ENCODE measurements at places on chromosomes 6 and 20.

DNA sequence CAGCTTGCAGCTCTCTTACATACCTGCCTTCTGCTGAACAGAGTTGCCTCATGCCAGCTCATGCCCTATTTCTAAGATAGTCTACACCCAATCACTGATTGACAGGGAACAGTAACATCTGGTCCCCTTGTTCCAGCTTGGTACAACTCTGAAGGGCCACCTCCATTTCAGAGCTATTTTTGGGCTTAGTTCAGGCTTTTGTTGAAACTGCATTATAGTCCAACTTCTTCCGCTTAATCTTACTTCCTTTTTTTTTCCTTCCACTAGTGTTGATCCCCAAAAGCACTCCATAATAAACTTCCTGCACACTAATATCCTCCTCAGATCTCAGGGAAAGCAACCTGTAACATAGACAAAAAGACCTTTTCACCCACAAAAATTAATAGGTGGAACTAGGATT lies 65.7 kb upstream of the TNFRSF21 start:
- no peak for DNase-seq

GRCh38 chr20:60304026-60304590 lies 345.9 kb downstream of the CDH26 start:
- DNase-seq: no peak

DNA sequence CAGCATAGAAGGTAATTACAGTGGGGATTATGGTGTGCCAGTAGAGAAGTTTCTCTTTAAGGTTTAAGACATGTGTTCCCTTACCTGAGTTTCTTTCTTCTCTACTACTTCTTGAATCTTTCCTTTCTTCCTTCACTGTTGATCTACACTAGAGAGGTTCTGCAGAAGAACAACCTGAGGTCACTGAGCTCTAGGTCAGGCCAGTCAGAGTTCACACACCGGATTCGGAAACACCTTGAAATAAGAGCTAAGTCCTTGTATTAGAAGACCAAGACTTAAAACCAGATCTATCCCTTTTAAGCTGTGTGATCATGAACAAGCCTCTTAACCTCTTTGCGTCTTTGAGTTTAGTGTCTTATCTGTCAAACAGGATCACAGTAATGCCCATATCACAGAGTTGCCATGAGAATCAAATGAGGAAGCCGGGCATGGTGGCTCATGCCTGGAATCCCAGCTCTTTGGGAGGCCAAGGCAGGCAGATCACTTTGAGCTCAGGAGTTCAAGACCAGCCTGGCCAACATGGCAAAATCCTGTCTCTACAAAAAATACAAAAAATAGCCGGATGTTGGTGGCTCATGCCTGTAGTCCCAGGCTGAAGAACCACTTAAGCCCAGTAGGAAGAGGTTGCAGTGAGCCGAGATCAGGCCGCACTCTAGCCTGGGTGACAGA lies 22.0 kb upstream of the TGM3 start:
- no peak for DNase-seq

DNA sequence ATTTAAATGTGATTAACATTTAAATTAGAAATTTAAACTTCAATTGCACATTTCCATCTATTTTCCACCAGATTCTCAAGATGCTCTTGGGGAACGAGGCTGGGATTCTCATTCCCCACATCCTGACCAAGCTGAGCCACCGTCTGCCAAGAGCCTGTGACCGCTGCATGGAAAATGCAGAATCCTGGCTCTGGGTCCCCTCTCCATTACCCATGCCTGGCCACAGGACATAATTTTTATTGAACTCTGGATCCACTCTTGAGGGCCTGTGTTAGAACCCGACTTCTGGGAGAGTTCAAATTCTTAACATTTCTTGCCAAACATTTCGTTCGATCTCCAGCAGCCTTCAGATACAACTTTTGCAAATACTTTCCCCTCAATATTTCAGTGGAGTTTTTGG lies 201.6 kb upstream of the SNX9 start:
- DNase-seq: no peak

DNA sequence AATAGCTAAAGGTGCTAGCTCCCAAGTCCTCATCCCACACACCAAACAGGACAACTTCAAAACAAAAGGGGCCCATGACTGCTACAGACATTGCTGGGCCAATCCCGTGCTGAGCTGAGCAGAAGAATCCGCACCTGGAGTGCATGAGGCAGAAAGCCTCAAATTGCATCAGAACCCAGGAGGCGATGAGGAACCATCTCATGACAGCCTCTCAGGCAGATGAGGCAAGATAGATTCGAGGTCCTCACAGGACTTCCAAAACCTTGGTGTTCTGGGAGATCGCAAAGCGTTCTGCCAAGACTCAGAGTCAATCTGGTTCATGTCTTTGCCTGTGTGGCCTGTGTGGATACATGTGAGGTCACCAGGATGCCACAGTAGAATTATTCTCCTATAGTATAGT lies 32.8 kb upstream of the SSTR4 start:
- DNase-seq: no peak

DNA sequence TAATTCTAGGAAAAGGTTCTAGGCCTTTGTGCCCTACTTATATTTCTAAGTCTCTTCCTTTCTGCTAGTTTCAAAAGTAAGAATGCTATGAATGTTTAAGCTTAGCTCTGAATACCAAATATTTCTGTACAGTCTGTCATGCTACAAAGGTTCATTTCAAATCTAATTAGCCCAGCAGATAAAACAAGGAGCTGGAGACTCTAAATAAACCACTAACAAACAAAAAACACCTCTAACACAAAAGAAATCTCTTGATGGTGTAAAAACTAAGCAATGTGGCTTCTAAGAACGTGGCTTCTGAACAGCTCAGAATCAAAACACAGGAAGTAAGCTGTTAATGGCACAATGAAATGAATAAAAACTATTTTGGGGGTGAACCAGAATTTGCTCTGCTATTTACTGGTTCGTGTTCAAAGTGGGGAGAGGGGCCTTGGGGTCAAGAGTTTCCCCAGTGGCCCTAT lies 198.3 kb downstream of the BCAS1 start:
- DNase-seq: no peak

- DNase-seq: no peak
Measured at GRCh38 chr6:79686707-79687309, 55.7 kb downstream of the SH3BGRL2 start.

DNA sequence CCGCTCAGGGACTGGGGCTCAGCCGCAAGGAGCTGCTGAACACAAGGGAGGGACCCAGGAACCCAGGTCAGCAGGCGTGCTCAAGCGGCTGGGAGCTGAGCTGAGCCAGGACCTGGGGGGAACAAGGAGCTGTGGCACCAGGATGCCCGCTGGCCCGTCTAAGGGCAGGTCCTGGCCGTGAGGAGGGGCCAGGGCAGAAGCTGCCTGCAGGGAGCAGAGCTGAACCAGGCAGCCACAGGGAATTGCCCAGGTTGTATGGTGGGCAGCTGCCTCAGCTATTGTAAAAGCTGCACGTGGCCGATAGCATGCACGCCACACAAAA lies 133.3 kb downstream of the AGPAT4 start:
- DNase-seq: no peak

DNA sequence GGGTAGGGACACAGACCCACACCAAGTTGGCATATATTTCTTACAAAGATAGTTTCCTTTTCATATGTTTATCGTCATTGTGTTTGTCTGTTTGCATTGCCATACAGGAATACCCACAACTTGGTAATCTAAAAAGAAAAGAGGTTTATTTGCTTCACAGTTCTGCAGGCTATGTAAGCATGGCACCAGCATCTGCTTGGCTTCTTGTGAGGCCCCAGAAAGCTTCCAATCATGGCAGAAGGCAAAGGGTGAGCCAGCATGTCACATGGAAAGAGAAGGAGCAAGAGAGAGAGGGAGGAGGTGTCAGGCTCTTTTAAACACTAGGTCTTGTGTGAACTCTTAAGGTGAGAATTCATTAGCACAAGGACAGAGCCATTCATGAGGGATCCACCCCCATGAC lies 52.5 kb downstream of the CCN2 start:
- DNase-seq: no peak

DNA sequence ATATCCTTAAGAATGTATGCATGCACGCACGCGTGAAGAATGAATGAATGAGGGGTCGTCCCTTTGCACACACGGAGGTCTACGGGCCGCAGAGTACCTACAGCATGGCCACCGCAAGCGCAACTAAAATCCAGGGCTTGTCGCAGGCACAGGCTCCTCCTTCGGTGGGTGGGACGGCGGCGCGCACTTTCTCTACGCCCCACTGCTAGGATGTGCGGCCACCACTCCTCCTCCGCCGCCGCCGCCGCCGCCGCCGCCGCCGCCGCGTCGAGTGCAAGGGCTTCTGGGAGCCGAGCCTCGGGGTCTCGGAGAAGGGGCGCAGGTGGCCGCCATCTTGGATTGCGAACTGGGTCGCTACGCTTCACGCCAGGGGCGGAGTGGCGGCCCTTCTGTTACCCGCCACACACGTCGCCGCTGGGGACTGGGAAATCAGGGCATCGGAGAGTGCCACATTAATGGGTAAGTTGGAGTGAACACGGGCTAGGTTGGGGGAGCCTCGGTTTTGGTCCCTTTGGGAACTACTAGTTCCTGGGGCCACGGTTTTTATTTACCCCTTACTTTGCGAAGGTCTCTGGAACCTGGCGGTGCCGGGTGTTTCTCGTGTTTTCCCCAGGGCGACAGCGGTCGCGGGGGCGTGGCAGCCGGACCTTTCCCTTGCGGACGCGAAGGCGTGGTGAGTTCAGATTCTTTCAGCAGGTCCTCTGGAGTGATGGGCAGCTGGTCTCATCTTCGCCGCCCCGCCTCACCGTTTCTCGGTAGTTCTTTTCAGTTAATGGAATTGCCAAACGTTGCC lies at the start of gene KPNA5:
Gene KPNA5, plus strand, starts transcription at position 332 of the 793 bp plus-strand sequence. Its CDS starts 124 bp downstream, at position 456.
- peak; percentile 65 for DNase-seq

DNA sequence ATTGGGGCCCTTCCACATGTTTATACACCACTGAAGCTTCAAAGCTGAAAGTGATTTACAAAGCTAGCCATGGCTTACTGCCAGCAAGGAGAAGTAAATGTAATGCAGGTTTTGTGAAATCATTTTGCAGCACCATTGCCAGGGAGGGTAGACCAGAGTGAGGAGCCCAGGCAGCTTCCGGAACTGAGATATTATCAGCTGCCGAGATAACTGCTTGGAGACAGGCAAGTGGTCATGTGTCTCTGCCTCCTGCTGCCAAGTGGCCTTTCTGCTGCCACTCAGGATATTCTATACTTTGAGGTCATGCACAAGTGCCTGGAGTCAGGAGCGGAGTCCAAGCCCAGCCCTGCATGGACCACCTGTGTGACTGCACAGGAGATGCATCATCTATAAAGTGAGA lies 160.2 kb downstream of the SYNDIG1 start:
- DNase-seq: no peak

DNA sequence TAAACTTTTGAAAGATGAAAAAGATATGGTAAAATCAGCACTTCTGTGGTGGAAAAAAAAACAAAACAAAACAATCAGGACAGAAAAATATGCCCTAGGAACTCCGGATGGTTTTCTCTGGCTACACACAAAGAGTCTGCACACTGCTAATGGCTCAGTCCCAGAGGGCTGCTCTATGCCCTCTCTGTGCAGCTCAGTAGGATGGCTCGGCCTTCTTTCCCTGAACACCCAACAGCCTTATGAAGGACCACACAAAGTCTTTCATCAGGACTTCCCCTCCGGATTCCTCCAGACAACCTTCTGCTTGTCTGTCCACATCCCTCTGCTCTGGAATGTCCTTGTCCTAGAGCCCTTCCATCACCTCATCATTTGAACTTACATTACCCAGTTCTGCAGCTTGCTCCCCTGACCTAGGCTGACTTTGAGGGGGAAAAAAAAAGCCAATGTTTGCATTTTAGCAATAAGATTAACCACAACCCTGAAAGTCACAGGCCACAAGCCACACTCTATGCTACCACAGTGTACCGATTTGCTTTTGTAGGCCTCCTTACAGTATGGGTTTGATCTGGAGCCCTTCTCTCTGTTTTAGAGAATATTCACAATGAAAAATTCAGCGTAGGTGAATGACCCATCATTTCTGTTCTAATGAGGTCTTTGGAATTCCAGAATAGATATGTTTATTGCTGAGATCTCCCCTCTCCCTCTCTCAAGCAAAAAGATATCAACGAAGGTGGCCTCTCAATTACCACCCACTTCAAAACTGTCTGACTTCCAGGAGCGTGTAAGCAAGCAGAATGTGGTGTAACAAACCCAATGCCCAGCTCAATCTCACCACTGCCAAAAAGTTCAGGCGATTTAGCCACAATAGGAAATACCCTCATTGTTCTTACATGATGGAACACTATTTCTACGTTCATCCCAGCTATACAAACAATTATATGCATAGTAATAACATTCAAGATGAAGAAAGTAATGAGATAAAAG lies 164.0 kb downstream of the GMDS start:
- DNase-seq: no peak

DNA sequence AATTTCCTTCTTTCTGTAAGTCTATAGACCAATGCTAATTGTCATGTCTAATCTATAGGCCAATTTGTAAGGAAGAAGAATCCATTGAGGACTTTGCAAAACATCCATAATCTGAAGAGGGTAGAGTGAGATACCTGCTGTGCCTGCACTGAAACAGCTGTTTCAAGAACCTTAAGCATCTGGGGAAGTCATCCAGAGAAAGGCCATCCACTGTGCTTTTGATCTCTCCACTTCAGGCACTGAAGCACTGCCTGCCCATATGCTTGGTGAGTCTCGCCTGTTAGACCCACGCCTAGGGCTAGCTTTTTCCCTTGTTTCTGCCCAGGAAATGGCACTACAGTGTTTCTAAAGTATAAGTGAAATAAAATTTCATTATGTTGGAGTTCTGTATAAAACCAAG lies 921.8 kb upstream of the EPHA7 start:
- DNase-seq: no peak

- peak; percentile 1 for DNase-seq
Measured at GRCh38 chr6:23659125-23659524, 466.9 kb upstream of the NRSN1 start.

DNA sequence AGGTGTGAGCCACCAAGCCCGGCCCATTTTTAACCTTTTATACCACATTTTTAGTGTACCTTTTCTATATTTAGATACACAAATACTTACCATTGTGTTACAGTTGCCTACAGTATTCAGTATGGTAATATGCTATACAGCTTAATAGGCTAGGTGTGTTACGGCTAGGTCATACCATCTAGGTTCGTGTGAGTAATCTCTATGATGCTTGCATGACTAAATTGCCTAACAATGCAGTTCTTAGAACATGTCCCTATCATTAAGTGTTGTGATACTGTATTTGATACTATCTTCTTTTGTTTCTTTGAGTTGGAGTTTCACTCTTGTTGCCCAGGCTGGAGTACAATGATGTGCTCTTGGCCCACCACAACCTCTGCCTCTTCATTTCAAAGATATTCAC lies 387.7 kb upstream of the SASH1 start:
- no peak for DNase-seq

- DNase-seq: no peak
Measured at GRCh38 chr6:1208876-1209275, 103.0 kb upstream of the FOXQ1 start.

DNA sequence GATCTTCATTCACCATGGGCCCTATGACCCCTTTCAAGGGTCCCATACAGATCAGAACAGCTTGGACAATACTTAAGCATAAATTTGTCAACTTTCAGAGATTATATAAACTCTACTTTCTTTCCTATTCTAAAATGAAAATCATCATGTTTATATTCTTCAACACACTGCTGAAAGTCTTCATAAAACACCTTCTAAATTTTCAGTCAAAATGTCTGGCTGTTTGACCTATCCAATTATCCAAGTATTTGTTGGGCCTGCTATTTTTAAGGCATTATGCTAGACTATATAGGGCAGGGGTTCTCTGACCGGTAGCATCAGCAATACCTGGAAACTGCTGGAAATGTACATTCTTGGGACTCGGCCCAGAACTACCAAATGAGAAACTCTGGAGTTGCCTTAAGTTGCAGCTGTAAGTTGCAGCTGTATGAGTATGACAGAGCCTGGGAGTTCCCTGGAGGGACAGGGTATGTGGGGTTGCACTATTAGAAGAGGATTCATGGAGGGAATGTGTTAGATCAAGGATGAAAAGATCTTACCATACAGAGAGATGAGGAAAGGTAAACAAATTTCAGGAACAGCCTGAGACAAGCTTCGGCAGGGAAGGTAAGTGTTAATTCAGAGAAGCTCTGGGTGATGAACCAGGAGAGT lies 293.0 kb downstream of the ADGB start:
- no peak for DNase-seq

Measured in smooth muscle cell of the brain vasculature (primary cell).